ENCODE measurements at places on chromosomes 3 and 15. TPM values are rescaled to one million over a fixed set of nuclear protein-coding genes. Genes with fewer than 3 reads are reported as not detected.

The CYP8B1 gene
- polyA plus RNA-seq = 0.02 TPM

The CPNE9 gene
- 0.07 TPM for polyA plus RNA-seq

The ACKR2 gene
- polyA plus RNA-seq = 1.2 TPM

The IL17RD gene
- polyA plus RNA-seq = 0.59 TPM

The FANCD2 gene
- polyA plus RNA-seq = 1.0 TPM

The UBR1 gene
- 6.1 TPM for polyA plus RNA-seq

All from right cardiac atrium (tissue), 5 donors.